HEK293T (cell line): ENCODE measurements at places on chromosomes 16 and 17.

- no peak for DNase-seq
Observed at GRCh38 chr17:72387969-72388368, 267.1 kb downstream of the SOX9 start.

DNA sequence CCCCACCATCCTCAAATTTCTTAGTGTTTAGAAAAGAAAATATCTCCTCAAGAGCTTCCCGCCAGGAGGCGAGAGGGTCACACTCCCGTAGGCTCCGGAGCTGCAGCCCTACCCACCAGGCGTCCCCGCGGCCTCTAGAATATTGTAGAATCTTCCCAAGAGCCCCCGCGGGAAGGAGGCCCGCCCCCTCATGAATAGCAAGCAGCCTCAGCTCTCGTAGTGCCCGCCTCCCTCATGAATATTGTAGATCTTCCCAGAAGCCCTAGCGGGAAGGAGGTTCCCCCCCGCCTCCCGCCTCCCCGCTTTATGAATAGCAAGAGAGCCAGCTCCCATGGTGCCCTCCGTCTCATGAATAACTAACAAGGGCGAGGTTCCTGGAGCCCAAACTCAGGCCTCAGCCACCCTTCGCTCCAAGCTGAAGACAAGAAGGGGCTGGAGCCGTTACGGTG, at the start of gene FBXO47:
Gene FBXO47, minus strand, starts transcription at position 114 of the 449 bp plus-strand sequence. CDS start 4,378 bp downstream, outside the sequence.
- DNase-seq, result peak; percentile 5

- DNase-seq, result no peak
Observed at GRCh38 chr16:77711179-77711578, 11.1 kb upstream of the NUDT7 start.

DNA sequence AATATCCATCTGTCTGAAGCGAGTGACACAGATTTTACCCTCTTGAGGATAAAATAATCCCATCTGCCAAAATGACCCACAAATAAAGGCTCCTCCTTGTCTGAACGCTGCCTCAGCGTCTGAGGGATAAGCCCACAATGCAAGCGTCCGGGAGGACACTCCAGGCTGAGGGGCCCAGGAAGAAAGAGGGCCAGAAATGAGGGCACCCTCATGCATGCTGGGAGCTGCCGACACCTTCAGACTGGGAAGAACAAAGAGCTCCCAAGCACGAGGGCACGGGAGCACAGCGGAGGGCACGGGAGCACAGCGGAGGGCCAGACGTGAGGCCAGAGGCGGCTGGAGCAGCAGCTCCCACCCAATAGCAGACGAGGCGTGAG, 126.9 kb downstream of the ZNF778 start:
- DNase-seq, result no peak

DNA sequence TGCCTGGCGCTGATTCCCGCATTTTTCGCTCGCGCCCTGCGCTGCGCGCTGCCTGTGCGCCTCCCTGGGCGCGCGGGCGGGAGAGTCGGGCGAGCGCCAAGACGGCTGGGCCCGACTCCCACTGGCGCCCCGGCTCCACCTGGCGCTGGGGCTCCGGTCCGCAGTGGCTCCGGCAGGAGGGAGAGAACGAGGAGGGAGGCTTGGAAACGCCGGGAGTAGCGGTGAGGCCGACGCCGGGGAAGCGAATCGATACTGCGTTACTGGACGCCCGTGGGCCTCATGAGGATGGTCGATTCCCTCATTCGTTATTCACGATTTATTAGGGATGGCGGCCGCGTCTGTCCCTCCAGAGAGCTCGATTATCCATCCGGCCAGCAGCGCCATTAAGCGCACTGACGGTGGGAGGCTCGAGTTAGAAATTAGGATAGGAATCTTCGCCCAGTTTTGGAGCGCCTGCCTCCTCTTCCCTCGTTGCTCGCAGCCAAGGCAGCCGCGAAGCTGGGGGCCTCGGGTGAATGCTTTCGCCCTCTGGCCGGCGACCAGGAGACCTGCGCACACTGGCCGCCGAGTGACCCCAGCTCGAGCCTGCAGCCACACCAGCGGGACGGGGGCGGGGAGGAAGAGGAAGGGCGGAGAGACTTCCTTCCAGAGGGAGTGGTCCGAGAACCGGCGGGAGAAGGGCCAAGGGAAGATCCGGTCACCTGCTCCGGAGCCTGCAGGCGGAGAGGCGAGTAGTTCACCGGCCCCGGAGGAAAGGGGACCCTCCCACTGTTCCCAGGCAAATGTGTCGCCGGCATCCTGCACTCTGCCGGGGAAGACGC, 1.3 kb upstream of the PCGF2 start:
- no peak for DNase-seq

DNA sequence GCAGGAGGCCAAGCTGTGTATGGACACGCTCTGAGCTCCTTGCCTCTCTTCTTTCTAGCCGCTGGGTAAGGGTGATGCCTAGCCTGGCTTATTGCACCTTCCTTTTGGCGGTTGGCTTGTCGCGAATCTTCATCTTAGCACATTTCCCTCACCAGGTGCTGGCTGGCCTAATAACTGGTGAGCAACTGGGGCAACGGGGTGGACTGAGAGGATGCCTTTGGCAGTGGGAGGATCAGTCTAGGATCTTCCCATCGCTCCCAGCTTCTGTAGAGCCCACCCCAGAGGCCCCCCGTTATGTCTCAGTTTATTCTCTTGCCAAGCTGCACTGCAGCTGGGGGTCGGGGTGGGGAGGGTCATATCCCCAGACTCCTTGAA, 4.4 kb downstream of the G6PC3 start:
- DNase-seq, result no peak

- peak; percentile 17 for DNase-seq
Observed at GRCh38 chr17:19812407-19812806, 55.3 kb downstream of the ULK2 start.

DNA sequence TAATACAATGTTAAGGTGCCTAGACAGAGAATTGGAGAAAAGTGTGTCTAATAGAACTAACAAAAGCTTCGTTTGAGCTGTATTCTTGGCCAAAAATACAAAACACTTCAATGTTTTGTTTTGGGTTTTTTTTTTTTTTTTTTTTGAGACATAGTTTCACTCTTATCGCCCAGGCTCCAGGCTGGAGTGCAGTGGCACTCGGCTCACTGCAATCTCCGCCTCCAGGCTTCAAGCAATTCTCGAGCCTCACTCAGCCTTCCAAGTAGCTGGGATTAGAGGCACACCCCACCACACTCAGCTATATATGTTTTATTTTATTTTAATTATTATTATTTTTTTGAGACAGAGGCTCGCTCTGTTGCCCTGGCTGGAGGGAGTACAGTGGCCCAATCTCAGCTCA, 38.3 kb upstream of the CARMIL2 start:
- DNase-seq, result no peak

DNA sequence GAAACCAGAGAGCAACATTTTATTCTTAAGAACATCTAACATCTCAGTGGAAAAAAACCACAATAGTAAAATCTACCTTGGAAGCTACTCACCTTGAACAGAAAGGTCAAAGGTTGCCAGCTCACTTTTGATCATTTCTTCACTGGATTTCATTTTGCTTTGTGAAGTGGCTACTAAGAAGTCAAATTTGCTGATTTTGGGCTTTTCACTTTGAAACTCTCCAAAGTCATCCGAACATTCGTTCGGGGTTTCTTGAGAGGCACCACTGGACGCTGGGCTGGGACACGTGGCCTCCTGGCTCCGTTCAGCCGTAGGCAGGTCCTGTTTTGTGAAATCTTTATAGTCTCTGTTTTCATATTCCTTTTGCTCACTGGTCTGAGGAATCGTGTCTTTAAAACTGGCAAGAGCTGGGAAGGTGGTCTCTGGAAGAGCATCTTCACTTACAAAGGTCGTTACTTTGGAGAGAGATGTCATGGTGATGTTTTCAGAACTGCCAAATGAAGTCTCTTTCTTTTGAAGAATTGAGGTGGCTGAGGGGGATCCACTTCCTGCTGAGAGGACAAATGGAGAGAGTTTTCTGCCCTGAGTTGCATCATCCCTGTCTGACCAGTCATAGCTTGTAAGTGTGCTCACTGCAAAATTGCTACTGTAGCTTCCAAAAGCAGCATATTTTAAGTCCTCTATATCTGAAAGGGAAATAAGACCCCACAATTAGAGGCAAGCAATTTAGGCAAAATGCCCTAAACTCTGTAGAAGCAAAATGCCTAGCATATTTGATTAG, 52.4 kb downstream of the DUSP14 start:
- no peak for DNase-seq

DNA sequence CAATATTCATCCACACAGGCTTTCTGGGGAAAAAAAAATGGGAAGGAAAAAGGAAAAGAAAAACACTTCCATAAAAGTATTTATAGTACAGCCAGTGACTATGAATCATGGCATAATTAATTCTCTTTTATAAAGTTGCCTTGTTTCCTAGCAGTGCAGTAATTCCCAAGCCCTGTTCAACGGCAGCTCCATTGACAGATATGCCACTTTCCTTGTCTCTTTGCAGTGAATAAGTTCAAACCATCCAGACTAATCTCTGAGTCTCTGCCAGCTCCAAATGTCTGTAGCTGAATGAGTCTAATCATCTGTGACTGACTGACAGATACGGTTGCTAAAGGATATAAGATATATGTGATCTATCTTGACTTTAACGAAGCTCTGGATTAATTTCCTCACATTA, 52.9 kb upstream of the KCNJ16 start:
- no peak for DNase-seq

DNA sequence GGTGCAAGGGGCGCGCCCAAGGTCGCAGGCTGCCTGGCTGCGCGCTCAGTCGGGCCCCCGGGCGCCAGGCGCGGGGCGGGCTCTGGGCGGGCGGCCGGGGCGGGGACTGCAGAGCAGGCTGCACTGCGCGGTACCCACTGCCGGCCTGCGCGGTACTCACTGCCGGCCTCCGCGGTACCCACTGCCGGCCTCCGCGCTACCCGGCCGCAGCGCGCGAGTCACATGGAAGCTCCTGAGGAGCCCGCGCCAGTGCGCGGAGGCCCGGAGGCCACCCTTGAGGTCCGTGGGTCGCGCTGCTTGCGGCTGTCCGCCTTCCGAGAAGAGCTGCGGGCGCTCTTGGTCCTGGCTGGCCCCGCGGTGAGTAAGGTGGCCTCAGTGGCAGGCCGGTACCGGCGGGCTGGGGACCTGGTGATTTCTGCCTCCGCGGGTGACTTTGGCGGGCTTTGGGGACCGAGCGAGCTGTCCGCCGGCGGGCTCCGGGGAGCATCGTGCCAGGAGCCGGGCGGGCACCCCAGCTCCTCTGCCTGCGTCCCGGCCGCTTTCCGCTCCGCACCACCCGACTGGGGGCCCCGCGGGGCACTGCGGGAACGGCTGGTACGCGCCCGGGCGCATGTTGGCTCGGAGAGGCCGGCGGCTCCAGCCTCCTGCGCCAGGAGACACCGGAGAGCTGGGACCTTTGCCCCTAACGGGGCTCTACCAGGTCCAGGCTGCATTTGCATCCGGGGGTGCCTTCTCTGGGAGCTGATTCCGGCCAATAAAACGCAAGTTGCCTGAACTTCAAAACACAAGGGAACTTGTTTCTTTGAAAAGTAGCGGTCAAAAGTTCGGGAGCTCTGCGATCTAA, at the start of gene SLC47A1:
Gene SLC47A1, plus strand, starts transcription at position 137 of the 844 bp plus-strand sequence. Its CDS starts 86 bp downstream, at position 223.
- DNase-seq, result peak; percentile 72

DNA sequence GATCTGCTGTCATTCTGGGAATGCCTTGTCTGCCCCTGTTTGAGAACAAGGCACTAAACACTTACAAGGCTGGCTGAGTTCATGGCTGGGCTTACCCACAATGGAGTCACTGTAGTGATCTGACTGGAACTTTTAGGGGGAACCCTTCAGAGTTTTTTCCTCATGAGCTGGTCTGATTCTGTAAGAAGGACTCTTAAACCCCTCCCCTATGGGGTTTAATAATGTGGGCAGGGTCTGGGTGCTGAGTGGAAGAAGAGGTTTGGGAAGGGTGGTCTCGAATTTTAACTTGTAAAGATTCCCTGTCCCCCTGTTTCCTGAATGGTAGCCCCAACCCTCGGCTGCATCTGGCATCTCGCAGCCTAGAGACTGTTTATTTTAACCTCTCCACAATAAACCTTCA, 30.6 kb downstream of the OSBPL7 start:
- no peak for DNase-seq

DNA sequence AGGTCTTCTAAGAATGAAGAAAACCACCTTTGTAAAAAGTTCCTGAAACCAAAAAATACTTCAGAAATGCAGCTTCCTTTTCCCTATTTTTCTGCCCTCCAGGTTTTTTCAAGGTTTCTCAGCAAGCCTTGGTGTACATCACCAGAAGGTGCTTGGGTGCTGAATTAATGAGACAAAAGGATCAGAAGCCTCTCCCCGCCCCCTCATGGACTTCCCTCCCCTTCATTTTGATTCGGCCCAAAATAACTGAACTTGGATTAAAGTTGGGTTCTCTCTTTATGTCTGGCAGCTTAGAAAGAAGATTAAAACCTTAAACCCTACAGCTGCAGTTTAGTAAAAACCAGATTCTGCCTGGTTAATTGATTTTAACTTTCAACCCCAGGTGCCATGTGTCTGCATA, 121.7 kb upstream of the ERCC4 start:
- DNase-seq, result no peak

DNA sequence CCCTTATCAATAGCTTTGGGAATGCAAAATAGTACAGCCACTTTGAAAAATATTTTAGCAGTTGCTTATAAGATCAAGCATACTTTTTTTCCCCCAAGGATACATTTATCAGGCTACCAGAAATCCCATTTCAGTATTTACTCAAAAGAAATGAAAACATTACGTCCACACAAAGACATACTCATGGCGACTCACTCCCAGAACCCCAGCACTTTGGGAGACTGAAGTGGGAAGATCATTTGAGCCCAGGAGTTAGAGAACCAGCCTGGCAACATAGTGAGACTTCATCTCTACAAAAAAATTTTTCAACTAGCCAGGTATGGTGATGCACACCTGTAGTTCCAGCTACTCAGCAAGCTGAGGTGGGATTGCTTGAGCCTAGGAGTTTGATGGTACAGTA, 5.9 kb downstream of the SKA2 start:
- DNase-seq, result no peak

- DNase-seq, result peak; percentile 34
Observed at GRCh38 chr17:66296289-66296725, 6.1 kb upstream of the PRKCA start.

DNA sequence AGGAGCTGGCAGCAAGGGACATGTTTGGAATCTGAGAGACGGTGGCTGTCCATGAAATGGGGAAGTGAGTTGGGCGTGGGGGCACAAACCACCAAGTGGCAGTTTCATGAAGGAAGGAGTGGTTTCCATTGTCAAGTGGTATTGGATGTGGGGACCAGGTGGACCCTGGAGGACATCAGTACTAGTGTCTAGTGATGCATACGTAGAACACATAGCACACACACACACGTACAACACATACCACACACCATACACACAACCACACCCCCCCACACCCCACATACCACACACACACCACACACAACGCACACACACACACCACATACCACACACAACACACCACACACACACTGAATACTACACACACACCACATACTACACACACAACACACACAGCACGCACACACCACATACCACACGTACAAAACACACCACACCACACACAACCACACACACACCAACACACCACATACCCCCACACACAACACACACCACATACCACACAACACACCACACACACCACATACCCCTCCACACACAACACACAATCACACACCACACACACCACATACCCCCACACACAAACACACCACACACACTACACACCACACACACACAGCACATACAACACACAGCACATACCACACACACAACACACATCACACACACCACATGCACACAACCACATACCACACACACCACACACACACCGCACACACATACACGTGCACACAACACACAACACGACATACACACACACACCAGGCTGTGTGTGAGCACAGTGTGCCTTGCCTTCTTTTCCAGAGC, 41.1 kb upstream of the GSE1 start:
- no peak for DNase-seq
